Activated naive CD8-positive, alpha-beta T cell treated with anti-CD3 and anti-CD28 coated beads, Interleukin-2, amount 50 U/mL, for 24 hours (primary cell): ENCODE measurements at places on chromosomes 5 and 9.

DNA sequence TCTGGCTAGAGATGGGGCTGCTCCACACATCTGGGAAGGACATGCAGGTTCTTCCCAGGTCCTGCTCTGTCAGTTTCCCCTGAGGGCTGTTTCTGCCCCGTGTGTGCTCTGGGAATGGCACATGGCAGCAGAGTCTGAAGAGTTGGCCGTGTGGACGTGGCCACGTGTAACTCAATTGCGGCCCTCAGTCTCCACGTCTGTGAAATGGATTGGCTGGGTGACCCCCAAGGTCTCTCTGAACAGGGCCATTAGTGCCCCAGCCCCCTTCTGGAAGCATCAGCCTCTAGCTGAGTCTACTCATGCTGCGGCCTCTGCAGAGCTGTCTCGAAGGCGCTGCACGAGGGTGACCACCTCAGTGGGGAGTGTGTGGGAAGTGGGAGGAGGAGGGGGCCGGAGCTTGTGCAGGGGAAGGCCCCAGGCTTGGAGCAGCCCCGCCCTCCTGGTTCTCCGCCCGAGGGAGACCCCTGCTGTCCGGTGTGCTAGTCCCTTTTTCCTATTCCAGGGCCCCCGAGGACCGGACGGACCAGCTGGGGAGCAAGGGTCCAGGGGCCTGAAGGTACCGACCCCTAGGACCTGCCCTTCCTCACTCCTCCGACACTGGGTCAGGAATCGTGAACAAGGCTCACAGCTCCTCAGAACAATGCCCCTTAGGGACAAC, 58.9 kb upstream of the ORM1 start:
- no peak for DNase-seq

- DNase-seq = no peak
These were observed 191.1 kb upstream of the GAS1 start for GRCh38 chr9:87138128-87139040.

DNA sequence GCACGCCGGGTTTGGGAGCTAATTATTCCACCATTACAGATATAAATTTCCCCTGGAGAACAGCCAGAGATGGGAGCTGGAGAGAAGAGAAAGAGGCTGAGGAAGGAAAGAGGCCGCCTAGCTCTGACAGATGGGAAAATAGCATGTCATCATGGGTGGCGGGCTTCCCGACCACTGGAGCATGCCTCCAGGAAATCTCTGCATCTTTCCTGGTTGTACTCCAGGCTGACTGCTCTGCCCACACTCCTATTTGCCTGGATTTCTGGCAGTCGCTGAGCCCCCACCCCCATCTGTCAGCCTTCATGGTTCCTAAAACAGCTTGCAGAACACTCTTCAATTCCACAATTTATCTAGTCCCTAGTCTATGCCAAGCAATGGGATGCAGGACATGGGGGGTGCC, 14.3 kb upstream of the GABRP start:
- no peak for DNase-seq

- DNase-seq = no peak
These were observed 56.9 kb downstream of the PAM start for GRCh38 chr5:102811972-102812371.

GRCh38 chr9:98491828-98492227, 216.9 kb downstream of the GABBR2 start:
- no peak for DNase-seq

DNA sequence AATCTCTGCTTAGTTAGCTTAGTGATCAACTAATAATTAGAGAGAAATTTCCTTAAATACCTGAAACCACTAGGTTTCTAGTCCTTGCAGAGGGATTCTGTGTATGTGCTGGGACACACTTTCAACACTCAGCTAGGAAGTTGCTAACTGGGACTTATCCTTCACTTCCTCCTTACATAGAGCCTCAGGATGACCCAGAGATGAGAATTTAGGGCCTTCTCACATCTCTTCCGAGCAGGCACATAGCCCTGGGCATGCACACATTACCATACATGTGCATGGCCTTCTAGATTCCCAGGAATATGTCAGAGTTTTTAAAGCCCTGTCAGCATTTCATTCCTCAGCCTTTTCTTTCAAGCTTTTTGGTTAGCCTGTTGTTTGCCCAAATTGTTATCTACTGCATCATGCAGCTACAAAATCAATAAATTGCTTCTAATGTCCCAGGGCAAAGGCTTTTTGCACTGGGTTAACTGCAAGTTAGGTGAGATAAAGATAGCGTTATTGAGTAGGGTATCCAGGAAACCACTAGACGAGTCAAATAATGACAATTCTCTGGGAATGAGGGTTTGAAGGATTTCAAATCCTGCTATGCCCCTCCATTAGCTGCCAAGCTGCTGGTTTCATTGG, 22.0 kb upstream of the CDK20 start:
- no peak for DNase-seq

DNA sequence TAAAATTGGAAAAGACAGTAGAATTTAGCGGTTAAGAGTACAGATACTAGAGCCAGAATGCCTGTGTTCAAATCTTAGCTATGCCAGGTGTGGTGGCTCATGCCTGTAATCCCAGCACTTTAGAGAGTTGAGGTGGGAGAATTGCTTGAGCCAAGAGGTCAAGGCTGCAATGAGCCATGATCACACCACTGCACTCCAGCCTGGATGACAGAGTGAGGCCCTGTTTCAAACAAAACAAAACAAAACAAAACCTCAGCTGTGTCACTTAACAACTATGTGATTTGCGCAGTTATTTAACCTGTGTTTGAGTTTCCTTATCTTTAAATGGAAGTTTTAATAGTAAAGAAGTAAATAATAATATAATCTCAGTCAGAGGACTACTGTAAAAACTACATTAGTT, 68.3 kb downstream of the TBCA start:
- DNase-seq = no peak

DNA sequence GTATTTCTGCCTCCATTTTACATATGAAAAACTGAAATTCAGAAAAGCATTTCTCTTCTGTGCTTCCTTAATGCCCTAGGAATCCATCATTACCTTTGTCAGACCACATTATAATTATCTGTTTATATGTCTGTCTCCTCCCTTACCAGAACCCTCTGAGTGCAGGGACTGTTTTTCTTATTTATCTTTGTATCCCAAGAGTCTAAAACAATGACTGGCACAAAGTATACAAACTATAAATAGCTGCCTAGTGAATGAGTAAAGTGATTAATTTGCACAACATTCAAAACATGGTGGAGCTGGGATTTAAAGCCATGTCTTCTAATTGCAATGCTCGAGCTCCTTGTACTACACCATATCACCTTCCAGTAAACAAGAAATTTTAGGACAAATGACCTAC, 49.3 kb upstream of the HK3 start:
- DNase-seq = no peak

DNA sequence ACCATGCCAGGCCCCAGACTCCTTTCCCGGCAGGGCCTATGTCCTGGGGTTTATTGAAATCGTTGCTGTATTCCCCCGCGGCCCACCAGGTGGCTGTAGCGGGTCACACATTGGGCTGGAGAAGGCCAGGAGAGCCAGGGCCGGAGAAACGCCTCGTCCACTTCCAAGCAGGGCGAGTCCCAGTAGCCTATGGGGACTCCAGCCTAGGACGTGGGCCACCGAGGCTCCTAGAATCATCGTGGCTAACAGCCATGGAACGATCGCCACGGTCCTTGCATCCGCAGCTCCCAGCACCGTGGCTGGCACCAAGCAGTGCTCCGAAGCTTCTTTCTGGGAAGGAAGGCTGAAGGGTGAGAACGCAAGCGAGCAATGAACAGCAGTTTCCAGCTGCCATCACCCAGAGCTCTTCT, 87.7 kb downstream of the ENTREP1 start:
- DNase-seq = peak; percentile 4

GRCh38 chr9:129602598-129603415, 18.1 kb downstream of the C9orf50 start:
- no peak for DNase-seq

GRCh38 chr9:98867429-98868168, 60.1 kb downstream of the GALNT12 start:
- no peak for DNase-seq

DNA sequence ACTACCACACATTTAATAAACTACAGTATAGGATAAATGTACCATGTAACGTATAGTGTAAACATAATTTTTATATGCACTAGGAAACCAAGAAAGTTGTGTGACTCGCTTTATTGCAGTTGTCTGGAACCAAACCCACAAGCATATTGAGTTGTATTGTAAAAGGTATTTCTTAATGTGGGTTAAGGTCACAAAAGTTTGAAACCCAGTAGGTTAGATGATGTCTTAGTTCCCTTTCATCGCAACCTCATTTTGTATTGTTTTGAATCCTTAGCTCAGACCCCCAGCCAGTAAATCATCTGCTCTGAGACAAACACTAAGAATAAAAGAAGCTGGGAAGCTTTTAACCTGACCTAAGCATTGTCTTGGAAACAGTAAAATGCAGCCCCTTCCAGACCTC, 79.1 kb downstream of the TRIO start:
- DNase-seq = no peak

GRCh38 chr9:129576546-129577543, 44.1 kb downstream of the C9orf50 start:
- DNase-seq = no peak

- DNase-seq = no peak
These were observed 75.5 kb downstream of the PPP2R2B start for GRCh38 chr5:146802945-146803522.

- no peak for DNase-seq
These were observed 124.4 kb downstream of the NFIB start for GRCh38 chr9:14189578-14189977.

- no peak for DNase-seq
These were observed 919.6 kb upstream of the SEMA6A start for GRCh38 chr5:117494188-117494587.

DNA sequence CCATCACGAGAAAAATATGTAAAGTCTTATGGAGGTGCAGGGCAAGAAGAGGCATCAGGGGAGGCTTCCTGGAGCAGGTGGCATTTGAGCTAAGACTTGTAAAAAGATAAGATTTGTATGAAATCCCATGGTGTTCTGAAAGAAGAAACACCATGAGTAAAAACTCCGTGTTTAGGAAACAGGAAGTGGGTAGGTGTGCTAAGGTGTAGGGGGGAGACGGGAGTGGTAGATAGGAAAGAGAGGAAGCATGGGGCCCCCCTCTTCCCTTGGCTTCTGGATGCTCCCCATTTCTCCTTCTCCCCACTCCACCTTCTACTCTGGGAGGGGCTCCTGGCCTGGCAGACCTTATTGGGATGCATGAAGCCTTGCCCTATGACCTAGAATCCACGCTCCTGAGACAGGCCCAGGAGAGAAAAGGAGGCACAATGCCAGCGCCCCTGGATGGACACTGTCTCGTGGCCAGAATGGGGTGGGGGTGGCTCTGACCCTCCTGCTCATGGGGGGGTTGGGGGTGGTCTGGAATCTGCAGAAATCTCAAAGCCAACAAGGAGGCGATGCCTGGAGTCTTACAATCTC, 103.6 kb downstream of the GTF3C4 start:
- DNase-seq = no peak

GRCh38 chr5:180391276-180391675, 38.1 kb upstream of the GFPT2 start:
- DNase-seq = no peak
